ENCODE measurements at places on chromosomes 7 and 10. TPM values are rescaled to one million over a fixed set of nuclear protein-coding genes. Genes with fewer than 3 reads are reported as not detected.

Gene CNPY1
- not detected for total RNA-seq

Gene GPR37
- total RNA-seq: 1.3 TPM

Gene PRRT4
- total RNA-seq: 0.10 TPM

Gene INA
- not detected for total RNA-seq

Gene SLC26A3
- total RNA-seq: not detected

Gene PMS2
- total RNA-seq: 35.9 TPM

Gene ANXA8
- 54.3 TPM for total RNA-seq

Gene AGAP3
- 46.4 TPM for total RNA-seq

Gene FAM170B
- not detected for total RNA-seq

Gene OTUD1
- total RNA-seq: 4.7 TPM

Gene FAM20C
- total RNA-seq: 27.1 TPM

Data from A172 (cell line).